MV-4-11 (cell line): ENCODE measurements at places on chromosomes 12 and 14.
A peak's percentile ranks its signal among the peaks of the same experiment; 100 is the strongest.

GRCh38 chr14:97523936-97524335 is 726.8 kb downstream of the VRK1 start:
- peak; percentile 25 for DNase-seq

GRCh38 chr14:79856381-79856780 is 354.9 kb downstream of the DIO2 start:
- DNase-seq: no peak

- no peak for DNase-seq
Observed at GRCh38 chr12:92365836-92366235, 220.2 kb upstream of the BTG1 start.

- no peak for DNase-seq
Observed at GRCh38 chr12:117662220-117662619, 300.8 kb upstream of the NOS1 start.

GRCh38 chr14:37665951-37666350 is 70.5 kb downstream of the TTC6 start:
- DNase-seq: no peak

- no peak for DNase-seq
Observed at GRCh38 chr12:43095669-43096280, 456.2 kb downstream of the ADAMTS20 start.

- no peak for DNase-seq
Observed at GRCh38 chr12:53423597-53423996, at the start of gene AMHR2. Gene AMHR2 (plus strand): TSS chr12:53423855. CDS start chr12:53423935, 80 bp downstream.

DNA sequence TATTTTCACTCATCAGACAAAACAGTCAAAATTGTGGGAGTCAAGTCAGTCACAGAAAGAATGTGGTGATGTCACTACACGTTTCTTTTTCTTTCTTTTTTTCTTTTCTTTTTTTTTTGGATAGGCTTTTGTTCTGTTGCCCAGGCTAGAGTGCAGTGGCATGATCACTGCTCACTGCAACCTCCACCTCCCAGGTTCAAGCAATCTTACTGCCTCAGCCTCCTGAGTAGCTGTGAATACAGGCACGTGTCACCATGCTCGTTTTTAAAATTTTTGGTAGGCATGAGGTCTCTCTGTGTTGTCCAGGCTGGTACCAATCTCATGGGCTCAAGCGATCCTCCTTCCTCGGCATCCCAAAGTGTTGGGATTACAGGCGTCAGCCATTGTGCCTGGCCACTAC is 2.3 kb downstream of the CLECL1 start:
- DNase-seq: peak; percentile 50

DNA sequence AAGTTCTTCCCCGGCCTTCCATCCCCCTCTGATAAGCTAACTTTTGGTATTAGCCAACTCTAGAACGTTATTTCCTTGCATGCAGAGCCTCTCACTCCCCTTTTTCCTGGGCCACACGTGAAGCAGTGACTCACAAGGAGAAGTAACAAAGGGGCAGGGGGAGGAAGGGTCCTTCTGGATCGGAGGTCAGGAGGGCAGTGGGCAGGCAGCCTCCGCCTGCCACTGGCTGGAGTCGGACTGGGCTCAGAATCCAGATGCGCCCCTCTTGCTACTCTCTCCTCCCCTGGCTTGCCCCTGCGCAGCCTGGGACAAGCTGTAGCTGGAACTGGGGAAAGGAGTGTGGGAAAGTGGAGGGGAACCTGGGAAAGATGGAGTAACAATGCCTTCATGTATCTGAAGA is 55.0 kb downstream of the TPCN1 start:
- peak; percentile 48 for DNase-seq

- no peak for DNase-seq
Observed at GRCh38 chr12:127903146-127903545, 363.8 kb upstream of the TMEM132C start.

- DNase-seq: no peak
Observed at GRCh38 chr14:28052251-28052650, 714.3 kb upstream of the FOXG1 start.

DNA sequence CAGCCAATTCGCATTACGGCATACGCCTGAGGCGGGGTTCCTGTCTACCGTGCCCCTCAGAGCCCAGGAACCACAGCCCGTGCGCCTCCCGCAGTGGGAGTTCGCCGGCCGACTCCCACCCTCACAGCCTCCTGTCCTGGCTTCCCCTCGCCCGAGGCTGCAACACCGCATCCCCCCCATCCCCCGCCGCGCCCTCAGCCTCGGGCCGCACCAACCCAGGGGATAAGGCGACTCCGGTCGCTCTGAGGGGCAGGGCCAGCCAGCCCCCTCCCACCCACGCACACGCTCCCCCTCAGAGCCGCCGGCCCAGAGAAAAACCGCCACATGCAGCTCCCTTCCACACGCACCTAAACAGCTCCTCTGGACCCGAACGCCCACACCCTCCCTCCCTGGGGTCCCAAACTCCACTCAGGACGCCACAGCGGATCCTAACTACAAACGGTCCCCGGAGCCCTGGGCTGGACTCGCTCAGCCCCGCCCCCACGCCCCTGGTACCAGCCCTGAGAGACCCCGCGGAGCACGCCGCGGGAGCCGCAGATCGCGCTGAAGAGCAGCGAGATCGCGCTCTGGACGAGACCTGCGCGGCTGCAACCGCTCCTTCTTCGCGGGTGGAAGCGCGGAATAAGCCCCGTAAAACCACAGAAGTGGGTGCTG is at the start of gene C14orf39:
Gene C14orf39 (minus strand): TSS at position 466 of the 654 bp plus-strand sequence. CDS start 985 bp downstream, outside the sequence.
- no peak for DNase-seq

DNA sequence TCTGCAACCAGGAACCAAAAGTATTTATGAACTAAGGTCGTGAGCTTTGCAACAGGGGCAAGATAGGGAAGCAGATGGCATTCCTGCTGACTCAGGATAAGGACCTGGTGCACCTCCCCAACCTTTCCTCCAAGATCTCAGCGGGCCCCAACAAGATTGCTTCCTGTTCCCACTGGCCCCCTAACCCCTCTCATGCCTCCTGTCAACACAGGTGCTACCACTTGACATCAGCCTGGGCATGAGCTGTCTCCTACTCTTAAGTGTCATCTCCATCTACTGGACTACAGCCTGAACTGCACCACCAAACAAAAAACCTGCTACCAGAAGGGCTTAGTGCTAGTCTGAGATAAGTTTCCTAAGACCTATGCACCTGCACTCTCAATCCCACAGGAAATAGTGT is 32.7 kb downstream of the MED6 start:
- DNase-seq: peak; percentile 51

GRCh38 chr14:56334458-56334857 is 216.2 kb downstream of the PELI2 start:
- DNase-seq: peak; percentile 15

DNA sequence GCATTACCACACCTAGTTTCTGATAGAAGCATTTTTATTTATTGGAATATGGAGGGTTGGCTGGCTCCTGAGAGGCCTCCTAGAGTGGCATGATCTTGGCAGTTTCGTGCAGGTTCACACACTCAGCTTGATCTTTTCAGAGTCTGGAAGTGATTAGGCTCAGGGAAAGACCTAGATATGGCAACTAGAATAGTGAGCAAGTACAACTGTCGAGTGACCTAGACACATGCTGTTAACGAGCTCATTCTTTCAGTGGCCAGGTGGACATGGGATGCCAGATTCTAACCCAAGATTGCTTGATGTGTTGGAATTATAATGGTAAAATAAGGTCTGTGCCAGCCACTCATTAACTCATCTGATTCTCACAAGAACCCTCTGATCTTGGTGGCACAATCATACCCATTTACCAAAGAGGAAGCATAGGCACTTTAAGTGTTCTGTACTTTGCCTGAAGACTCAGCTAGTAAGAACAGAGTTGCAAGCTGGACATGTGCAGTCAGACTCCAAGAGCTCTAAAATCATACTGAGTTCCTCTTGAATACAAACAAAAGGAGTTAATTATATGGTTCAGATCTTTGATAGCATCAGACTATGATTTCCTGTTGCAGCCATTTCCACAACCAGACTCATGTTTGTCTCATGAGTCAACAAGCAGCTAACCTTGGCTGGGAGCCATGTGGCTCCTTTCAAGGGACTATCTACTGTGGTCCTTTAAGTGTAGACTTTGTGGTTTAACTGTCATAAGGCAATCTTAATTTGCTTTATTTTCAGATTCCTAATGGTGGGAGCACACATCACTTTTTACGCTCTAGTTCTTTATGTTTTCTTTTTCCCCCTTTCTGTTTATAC is 144.2 kb downstream of the PLEKHA5 start:
- DNase-seq: peak; percentile 81

DNA sequence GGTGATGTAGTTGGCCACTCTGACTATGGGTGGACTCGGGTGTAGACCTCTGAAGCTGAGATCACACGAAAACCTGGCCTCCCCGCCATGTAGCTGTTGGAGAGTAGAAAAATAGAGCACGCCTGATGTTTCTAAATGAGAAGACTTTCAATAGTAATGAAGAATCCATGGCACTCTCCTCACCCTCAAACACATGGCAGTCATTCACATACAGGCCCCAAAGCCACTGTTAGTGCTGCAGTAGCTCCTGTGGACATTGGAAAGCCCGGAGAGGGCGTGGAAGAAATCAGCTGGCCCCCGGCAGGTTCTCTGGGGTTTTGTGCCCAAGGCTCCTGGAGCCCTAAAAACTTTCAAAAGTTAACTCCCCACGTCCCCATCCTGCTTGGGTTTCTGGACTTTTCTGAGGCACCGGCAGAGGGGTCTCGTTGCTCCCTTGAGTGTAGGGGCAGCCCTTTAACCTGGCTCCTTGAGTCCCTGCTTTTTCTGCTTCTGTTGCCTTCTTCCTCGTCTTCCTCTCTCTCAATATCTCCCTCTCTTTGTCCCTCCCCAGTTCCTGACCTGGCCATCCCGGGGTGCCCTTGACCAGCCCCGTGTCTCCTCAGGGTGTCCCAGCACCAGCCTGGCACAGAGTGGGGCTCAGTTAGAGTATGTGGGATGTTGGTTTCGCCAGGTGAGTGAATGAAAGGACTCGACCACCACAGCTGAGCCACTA is 8.3 kb downstream of the MEG3 start:
- DNase-seq: no peak

DNA sequence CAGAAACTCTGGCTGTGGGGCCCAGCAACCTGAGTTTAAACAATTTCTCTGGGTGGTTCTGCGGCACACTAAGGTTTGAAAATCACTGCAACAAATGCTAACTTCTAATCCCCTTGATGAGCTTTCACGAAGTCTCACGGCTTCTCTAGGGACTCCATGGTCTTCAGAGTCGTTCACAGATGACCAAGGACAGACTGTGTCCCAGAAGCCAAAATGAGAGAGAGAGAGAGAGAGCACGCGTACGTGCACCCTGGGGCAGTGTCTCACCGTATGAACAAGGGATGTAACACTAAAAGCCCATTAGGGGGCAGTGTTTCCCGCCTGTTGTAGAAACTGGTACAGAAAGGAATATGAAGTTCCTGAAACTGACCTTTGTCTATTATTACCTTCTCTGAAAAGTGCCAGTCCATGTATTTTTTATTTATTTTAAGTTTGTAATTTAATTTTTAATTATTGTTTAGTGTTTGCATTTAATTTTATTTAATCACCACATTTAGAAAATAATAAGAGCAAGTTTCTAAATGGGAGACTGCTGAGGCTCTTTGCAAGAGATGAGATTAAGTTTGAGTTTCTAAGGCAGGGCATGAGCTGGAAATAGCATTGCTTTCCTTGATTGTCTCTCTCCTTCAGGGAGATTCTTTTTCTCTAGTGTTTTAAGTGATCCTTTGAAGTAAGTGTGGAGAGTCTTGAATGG is 3.4 kb downstream of the APOLD1 start:
- peak; percentile 71 for DNase-seq

DNA sequence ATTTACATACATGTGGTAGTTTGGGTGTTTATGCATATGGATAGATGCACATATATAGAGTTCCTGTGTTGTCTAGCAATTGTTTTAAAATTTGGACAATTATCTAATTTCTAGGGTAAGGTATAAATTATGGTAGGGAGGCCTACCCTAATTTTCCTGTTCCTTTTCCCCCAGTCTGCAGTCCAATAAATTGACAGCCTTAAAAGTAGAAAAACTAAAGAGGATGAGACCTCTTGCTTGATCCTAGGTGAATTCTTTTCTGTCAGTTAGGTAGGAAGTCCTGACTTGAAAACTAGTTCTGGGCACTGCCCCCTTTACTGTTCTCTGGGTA is 2.1 kb upstream of the CDKN1B start:
- DNase-seq: no peak

DNA sequence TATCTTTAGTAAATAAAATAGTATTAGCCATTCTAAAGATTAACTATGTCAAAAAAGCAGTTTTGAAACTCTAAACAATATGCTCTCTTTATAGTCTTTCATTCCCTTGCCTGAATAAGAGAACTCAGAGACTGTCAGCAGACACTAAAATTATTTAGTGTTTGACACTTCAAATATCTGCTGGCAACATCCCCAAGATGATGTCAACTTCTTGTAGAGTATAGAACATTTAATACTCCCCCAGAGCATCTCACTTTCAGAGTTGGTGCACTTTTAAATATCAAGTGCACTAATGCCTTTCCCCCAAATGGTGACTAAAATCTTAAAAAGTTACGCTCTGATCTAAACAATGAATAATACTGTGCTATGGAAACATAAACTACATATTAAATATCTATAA is 374.9 kb downstream of the SLC6A15 start:
- no peak for DNase-seq

- peak; percentile 74 for DNase-seq
Observed at GRCh38 chr14:24246765-24247212, 4.4 kb upstream of the TINF2 start.

GRCh38 chr12:107503887-107504885 is 181.4 kb upstream of the PWP1 start:
- DNase-seq: no peak

- DNase-seq: no peak
Observed at GRCh38 chr12:112374166-112374740, 8.0 kb downstream of the HECTD4 start.

GRCh38 chr14:105486163-105486973 is at the start of gene CRIP1:
Gene CRIP1 (plus strand): TSS chr14:105486886. CDS start chr14:105487260, 374 bp downstream.
- no peak for DNase-seq

GRCh38 chr12:108846290-108846701 is 11.1 kb downstream of the SSH1 start:
- peak; percentile 63 for DNase-seq
